ENCODE measurements at places on chromosomes 2 and 18.

- DNase-seq = no peak
Measured at GRCh38 chr18:72986103-72986502, 118.3 kb upstream of the NETO1 start.

DNA sequence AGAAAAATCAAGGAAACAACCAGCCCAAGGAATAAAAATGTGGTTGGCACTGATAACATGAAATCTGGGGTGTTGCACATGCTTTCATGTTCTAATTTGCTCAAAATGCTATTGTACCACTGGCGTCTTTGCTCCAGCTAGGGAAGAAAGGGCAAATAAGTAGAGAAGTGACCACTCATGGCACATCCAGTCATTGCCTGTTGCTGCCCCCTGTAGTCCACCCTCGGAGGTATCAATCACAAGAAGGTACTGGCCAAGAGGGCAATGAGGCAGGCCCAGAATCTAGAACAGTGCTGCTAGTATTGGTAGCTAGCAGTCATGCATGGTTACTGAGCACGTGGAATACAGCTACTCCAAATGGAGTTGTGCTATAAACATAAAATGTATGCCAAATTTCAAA, 213.4 kb downstream of the CDCA7 start:
- DNase-seq = no peak

GRCh38 chr2:157364257-157364974, 38.8 kb upstream of the ERMN start:
- DNase-seq = no peak

DNA sequence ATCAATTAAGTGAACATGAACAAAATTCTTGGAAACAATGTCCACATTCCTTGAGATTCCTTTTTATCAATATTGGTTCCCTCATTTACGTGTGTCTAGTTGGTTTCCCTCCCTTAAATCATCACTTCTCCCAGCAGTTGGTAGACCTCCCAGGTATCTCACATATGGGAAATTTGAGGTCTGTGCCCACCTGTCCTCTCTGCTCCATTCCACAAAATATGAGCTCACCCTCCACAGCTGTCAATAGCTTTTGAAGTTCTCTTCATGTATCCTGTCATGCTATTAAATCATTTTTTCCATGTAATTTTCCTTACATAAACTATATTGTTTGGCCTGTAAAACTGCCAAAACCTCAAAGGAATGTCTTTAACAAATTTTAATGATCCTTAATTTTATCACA, 992.2 kb upstream of the ACVR2A start:
- no peak for DNase-seq

GRCh38 chr2:129901754-129902415, 77.6 kb upstream of the RAB6C start:
- no peak for DNase-seq

- no peak for DNase-seq
Measured at GRCh38 chr2:163264341-163264740, 425.8 kb upstream of the KCNH7 start.

DNA sequence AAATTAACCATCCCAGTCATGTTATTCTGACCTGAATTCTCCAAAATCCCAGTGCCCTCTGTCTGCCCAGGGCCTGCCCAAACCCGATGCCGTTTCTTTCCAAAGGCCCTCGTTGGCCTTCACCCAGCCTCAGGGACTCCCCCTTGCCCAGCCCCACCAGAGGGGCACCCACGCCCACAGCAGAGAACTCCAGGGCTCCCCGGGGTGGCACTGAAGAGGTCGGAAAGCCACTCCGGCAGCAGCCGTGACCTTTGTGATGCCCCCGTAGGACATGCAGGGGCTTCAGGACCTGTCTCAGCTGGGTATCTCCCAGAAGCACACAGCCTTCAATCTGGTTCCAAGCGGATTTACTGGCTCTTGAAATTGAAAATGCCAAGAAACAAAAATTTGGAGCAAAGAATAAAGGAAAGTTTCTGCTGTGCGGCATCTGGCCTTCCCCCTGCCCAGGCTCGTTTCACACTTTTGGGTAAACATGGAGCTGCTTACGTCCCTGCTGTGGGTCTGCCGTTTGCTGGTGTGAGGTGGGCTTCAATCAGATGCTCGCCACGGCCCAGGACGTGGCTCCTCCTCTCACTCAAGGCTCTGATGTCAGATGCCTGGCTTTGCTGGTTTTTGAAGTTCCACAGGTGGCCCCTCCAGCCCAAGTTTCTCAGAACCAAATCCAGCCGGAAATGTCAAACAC, 101.3 kb downstream of the TPO start:
- DNase-seq = no peak

DNA sequence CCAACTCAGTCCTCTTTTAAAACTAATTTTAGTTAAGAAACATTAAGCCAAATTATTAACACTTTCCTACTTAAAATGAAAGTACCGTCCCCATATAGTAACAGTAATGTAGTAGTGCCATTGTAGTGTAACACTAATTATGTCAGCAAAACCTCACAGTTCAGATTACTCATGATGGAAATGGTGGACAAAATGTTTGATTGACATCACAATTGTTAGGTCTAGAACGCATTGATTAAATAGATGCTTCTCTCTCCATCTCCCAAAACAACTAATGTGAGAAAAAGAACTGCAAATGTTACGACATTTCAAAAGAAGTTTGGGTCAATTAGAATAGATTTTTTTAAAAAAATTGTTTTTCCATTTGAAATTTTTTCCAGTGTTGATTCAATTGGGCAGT, 1.2 kb upstream of the ATF2 start:
- DNase-seq = no peak

- no peak for DNase-seq
Measured at GRCh38 chr2:145558617-145559350, 1038.9 kb upstream of the ZEB2 start.

DNA sequence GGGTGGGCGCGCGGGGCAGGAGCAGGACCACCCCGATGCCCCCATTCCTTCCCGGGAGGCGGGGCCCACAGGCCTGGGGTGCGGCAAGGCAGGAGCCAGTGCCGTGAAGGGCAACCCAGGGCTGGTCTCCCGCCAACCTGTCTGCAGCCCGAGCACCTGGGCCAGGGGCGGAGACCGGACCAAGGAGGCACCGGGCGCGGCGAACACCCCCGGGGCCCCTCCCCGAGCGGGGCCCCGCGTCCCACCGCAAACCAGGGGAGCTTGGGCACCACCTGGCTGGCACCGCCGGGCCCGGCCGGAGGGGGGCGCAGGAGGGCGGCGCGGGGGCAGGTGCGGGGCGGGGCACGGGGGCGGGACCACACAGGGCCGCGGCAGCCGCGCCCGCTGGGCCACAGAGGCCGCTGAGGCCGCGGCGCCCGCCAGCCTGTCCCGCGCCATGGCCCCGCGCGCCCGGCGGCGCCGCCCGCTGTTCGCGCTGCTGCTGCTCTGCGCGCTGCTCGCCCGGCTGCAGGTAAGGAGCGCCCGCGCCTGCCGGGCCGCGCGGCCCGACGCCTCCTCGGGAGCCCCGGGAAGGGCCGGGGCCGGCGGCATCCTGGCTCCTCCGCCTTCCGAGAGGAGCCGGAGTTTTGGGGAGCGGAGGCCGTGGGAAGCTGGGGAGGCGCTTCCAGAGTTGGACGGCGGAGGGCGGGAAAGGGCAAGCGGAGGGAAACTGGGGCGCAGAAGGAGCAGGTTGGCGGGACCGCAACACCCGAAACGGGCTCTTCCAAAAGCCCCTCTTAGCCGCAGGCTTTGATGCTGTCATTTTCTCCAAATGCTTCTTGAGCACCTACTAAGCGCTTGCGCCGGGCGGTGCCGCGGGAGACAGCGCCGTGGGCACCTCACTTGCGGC, at the start of gene TNFRSF11A:
TNFRSF11A (plus strand) TSS at position 394 of the 889 bp plus-strand sequence; CDS start at position 437, 43 bp downstream.
- peak; percentile 48 for DNase-seq

GRCh38 chr2:54723996-54724559, 616 bp downstream of the EML6 start:
- DNase-seq = no peak

DNA sequence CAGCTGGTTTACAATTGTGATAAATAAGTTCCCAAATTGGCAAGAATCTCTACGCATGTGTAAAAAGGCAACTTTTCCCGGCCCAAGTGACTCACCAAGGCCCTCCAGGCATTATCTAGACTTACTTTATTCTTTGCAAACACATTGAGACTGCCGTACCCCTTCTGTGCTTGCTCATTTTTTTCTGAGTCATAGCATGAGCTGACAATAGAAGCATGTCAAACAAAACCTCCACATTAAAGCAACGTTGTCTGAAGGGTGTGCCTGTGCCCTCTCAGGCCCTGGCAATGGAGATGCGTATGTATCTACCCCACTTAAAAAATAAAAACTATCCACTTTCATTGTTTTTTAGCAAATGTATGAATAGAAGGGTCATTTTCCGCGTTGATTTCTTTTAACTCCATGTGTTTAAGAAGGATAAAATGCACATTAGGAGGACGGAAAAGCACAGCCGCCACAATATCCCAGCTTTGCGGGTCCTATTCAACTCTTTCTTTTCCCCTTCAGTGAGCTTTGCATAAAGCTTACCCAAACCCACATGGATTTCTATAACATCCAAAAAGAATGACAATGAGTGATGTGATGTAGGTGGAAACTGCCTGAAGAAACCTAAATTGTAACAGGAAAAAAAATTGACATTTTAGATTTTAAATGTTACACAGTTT, 298.2 kb downstream of the CDCA7 start:
- no peak for DNase-seq

DNA sequence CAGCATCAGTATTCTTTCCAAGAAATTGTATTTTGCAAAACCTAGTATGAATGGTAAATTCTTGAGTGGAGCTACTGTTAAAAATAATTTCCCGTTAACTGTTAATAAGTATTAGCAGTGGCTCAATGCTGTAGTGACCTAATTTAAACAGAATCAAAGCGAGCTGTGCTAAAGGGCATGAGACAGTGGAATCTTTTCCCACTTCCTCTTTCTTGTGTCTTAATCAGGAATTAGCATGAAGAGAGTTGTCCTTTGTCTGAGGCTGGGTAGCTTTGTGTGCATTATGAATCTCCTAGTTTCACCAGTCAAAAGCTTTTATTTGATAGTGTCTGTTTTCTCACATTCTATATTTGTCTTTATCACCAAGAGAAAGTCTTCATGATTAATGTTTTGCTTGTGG, 298.8 kb upstream of the GCFC2 start:
- no peak for DNase-seq

GRCh38 chr2:50438259-50438658, 593.7 kb downstream of the NRXN1 start:
- DNase-seq = no peak

- DNase-seq = no peak
Measured at GRCh38 chr2:63060472-63060991, 9.9 kb downstream of the OTX1 start.

DNA sequence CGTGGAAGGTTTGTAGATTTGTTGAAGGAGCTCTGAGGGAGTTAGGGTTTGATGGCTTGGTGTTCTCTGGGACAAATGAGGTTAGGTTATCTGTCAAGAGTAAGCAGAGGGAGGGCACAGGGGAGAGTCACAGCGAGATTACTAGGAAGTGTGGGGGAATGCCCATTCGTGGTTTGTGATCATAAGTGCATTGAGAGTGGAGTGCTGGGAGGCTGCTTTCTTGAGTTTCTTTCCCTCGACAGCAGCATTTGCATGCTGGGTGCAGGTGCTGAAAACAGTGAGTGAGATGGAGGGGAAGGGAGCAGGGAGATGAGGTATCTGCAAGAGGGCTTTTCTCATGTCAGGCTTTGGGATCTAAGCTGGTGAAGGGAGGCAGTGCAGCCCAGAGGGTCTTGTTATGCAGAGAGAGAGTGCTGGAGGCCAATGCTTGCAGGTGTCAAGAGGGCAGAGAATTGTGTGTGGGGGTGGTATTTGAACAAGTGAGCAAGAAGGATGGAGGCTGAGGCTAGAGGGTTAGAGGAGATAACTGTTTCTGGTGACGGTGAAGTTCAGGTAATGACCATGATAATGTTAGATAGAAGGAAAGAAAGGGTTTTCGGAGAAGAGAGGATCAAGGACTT, 8.8 kb downstream of the RALB start:
- DNase-seq = no peak

DNA sequence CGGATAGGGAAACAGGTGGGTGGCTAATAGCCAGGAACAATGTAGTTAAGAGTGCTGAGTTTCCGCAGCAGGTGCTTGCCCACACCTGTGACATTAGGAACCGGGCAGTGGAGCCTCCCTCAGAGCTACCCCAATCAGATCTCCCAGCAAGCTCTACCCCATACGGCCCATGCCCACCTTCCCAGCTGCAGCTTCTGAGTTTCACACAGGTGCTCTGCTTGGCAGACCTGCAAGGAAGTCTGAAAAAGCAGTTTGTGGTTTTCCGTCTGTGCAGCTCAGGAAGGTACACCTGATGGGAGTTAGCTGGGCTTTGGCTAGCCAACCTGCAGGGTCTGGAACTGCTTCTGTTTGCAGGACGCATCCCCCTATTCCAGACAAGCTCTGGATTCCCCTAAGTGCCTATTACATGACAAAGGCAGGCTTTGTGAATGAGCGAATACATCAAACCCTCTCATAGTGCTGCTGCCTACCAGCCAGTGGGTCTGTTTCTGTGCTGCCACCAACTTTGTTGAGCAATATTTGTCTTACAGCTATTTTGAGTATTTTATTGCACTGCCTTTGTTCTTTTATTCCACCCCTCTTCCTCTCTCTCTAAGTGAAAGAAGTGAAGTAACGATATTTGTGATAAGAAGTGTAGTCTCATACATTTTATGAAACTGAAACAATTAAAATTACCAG, 24.7 kb upstream of the CEP68 start:
- DNase-seq = no peak

- peak; percentile 37 for DNase-seq
Measured at GRCh38 chr2:43174368-43174916, 52.0 kb downstream of the ZFP36L2 start.

DNA sequence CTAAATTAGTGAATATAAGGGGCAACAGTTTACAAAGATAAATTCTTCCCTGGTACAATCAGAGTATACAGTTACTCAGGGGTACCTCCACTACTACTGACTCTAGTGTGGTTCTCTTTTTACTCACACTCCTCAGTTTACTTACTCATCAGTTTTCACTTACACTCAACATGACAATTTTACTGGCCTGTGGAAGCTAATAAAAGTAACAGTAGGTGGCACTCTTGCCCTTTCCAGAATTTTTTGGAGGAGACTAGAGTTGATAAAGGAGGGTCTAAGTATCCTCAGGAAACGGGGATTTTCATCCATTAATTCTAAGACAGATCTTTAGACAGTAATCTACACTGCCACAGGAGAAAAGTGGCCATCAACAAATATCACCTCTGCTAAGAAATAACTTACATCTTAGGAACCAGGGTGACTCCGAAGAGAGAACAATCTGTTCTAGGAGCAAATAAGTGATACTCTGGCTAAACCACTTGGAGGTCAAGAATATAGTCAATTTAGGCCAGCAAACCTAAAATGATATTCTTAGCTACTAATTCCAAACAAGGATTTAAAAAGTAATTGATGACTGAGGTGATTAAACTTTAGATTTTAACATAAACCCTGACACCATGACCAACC, 61.3 kb downstream of the ATL2 start:
- DNase-seq = no peak
